ENCODE measurements at places on chromosomes 2 and 18.

DNA sequence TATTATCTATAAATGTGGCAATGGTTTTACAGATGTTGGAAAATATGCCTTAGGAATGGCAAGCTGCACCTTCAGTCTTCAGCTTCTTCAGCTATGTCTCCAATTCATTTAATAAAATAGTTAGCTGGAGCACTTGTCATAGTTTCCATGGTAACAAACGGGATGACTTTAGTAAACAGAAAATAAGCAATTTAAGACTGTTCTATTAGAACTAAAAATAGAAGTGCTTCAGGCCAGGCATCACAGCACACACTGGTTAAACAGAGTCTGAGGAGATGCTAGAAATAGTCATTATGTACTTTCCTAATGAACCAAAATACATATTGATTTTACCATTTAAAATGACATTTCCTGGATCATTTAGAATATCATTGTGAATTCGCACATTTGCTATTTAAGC, 195.0 kb downstream of the GCA start:
- DNase-seq = no peak

GRCh38 chr2:128625421-128625820, 306.8 kb upstream of the HS6ST1 start:
- DNase-seq = no peak

DNA sequence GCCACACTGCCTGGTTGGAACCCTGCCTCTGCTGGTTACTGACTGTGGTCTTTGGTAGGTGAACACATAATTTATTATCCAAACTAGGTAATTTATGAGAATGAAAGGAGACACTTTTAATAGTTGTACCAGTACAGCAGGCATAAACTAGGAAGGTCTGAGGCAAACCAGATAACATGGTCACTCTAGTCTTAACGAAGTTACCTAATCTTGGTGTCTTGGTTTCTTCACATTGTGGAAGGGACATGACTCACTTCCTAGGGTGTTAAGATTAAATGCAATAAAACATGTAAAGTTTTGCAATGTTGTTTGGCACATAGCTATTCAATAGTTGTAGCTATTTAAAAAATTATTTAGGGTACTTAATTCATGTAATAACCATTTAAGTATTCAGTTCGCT, 23.3 kb downstream of the SPTBN1 start:
- DNase-seq = no peak

DNA sequence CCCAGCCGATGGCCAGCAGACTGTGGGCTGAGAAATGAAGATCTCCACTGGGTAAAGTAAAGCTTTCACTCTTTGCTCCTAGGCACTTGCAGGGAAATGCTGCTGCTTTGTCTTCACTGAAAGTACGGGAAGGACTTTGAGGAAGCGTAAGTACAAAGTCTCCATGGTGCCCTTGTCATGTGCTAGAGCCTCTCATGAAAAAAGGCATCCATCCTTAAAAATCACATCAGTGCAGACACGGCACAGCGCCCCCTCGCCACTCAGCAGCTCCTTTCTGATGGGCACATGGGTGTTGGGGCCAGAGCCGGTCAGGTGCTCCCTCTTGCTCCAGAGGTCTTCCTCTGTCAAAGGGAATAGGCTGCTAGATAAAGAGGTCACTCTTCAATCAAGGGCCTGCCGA, 109.0 kb upstream of the STPG4 start:
- DNase-seq = no peak

GRCh38 chr18:7317804-7318231, 86.9 kb downstream of the LRRC30 start:
- DNase-seq = no peak

- no peak for DNase-seq
Measured at GRCh38 chr2:28422908-28423741, 30.5 kb downstream of the FOSL2 start.

DNA sequence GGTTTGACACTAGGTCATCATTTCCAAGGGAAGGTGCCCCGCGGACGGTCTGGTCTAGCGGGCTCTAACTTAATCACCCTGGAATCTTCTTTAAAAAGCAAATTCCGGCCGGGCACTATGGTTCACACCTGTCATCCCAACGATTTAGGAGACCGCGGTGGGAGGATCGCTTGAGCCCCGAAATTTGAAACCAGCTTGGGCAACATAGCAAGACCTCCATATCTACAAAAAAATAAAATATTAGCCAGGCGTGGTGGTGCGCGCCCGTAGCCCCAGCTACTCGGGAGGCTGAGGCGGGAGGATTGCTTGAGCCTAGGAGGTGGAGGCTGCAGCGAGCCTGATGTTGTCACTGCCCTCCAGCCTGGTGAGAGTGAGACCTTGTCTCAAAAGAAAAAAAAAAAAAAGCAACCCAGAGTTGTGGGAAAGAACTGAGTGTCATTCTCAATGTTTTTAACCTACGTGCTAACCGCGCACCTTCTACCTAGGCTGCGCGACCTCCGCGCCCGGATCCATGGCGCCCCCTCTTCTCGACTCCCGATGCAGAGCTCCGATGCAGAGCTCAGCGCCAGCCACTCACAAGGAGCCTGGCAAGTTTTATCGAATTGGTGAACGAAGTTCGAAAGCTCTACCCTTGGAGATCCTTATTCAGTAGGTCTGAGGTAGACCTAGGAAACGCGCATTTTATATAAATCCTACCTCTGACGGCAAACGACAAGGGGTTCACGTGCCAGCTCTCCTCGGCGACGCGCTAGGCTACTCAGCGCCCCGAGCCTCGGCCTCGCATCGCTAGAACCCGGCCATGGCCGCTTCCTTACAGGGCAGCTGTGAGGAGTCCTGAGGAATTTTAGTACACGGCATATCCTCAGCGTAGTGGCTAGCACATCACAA, 888 bp upstream of the TWSG1 start:
- DNase-seq = no peak

DNA sequence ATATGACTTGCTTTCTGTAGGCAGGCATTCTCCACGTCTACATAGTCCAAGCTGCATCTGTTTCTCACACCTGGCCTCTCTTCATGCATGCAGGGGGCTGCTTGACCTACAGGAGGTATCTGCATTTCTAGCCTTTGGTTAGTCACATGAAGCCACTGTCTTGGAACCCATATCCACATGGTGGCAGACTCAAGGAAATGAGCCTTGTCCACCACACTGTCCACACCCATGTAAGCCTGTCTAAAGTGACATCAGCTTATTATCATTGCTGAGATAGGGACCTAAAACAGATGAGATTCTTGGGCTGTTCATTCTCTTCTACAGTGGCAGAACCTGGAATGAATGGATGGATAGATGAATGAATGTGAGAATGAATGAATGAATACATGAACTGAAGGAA, 160.4 kb downstream of the DOCK10 start:
- DNase-seq = no peak

GRCh38 chr2:240780023-240780700, 39.9 kb downstream of the KIF1A start:
- DNase-seq = no peak

DNA sequence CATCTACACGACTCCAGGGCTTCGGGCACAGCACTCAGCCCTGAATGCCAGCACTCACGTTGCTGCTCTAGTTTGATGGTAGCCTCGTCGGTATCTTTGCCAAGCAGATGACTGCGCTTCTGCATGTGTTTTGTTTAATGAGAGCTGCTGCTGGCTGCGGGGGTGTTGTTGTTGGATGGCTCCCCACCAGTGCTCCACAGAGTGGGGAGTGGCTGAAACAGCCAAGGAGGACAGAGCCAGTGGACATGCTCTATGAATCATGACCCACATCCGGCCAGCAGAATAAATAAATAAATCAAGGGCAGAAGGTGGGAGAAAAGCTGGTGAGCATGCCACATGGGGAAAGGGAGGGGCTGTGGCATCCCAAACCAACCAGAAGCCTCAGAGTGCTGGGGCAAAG, 131.2 kb upstream of the SOX11 start:
- no peak for DNase-seq

DNA sequence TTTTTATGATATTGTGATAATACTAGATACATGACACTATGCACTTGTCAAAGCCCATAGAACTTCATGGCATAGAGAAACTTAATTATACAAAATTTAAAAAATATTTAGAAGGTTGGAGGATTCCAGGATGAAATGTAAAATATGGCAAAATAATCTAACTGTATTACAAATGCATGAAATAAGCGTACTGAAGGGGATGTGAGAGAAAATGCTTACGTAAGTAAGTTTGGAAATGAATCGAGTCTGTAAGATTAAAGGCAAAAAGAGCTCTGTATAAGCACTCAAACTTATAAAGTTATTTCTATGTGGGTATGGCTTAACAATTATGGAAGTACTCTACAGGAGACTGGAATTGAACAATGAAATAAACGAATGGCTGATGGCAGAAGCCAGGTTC, 13.4 kb upstream of the CDC42EP3 start:
- DNase-seq = no peak

GRCh38 chr18:79360933-79361332, 34.8 kb upstream of the NFATC1 start:
- no peak for DNase-seq

DNA sequence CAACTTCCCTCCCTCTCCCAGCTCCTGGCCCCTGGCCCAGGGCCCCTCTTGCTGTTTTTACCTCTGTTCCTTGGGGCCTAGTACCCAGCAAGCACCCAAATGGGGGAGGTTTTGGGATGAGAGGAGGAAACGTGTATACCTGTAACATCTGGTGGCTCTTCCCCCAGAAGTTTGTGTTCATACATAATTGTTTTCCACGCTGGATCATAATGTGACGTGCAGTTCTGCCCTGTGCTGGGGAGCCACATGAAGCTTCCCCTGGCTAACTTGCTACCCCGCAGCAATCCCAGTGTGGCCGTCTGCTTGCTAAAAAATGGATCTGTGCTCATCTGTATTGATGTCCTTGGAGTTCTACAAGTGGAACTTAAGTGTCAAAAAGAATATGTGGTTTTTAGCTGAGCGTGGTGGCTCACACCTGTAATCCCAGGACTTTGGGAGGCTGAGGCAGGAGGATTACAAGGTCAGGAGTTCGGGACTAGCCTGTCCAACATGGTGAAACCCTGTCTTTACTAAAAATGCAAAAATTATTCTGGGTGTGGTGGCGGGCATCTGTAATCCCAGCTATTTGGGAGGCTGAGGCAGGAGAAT, 36.5 kb downstream of the ANO7 start:
- DNase-seq = no peak

GRCh38 chr2:117406443-117406842, 408.0 kb upstream of the DDX18 start:
- DNase-seq = no peak

- DNase-seq = no peak
Measured at GRCh38 chr18:41700416-41700815, 254.6 kb upstream of the PIK3C3 start.

DNA sequence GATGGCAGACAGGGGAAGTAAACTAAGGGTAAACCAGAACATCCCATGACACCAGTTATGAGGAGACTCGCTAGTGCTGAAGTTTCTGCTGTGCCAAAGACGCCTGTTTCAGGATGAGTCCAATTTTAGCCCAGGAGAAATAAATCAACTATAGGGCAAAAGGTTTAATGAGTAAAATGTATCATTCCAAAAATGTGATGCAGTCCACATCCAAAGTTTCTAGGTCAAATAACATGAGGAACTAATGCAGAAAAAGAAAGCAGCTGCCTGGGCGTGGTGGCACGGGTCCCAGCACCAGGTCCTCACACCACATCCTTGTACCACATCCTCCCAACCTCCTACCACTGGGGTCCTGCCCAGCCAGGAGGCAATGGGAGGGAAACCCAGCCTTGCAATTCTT, 126.9 kb upstream of the CTAGE1 start:
- DNase-seq = no peak

GRCh38 chr2:179861027-179861415, 391 bp downstream of the ZNF385B start:
- no peak for DNase-seq

DNA sequence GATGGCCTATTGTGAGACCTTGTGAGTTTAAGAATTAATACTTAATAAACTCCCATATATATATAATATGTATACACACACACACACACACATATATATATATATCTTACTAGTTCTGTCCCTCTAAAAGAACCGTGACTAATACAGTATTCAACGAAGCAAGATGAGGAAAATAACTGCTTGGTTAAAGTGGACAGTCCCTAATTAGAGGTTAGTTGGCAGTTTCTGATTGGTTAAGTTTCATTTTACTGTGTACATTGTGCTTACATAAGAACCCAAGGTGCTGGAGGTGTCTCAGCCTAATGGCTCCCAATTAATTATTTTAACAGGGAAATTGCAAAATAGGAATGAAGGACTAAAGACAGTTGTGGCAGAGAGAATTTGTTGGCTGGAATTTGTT, 132.1 kb downstream of the STRN start:
- DNase-seq = no peak

GRCh38 chr2:157418239-157418641, 25.6 kb downstream of the CYTIP start:
- peak; percentile 57 for DNase-seq

- no peak for DNase-seq
Measured at GRCh38 chr2:242069018-242069417, 199.5 kb downstream of the RTP5 start.

DNA sequence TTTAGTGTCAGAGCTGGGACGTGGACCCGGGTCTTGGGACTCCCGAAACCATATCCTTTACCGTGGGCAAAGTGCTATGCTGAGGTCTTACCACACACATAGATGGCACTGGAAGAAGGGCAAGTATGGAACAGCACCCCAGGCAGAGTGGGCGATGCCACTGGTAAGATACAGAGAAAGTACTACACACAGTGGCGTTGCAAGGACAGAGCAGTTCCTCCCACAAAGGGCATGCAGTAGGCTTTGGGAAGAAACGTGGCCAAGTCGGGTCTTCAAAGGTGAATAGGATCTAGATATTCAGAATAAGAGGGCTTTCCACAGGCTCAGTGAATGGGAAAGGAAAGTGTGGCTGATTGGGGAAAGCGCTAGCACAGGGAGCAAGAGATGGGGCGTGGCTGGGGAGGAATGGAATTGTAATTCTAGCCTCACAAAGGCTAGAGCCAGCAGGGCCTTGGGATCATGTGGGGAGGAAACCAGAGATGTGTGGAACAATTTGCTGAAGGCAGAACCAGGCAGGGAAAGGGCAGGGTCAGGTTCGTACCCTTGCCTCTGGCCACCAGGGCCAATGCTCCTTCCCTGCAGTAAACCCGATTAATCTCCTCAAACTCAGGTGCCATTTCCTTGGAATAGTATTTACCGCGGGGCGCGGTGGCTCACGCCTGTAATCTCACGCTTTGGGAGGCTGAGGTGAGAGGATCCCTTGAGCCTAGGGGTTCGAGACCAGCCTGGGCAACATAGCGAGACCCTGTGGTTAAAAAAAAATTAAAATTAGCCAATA, 36.0 kb downstream of the PCBP1 start:
- no peak for DNase-seq
